Left ventricle myocardium inferior (tissue), 1 donor: ENCODE measurements at places on chromosomes 1 and 21.

DNA sequence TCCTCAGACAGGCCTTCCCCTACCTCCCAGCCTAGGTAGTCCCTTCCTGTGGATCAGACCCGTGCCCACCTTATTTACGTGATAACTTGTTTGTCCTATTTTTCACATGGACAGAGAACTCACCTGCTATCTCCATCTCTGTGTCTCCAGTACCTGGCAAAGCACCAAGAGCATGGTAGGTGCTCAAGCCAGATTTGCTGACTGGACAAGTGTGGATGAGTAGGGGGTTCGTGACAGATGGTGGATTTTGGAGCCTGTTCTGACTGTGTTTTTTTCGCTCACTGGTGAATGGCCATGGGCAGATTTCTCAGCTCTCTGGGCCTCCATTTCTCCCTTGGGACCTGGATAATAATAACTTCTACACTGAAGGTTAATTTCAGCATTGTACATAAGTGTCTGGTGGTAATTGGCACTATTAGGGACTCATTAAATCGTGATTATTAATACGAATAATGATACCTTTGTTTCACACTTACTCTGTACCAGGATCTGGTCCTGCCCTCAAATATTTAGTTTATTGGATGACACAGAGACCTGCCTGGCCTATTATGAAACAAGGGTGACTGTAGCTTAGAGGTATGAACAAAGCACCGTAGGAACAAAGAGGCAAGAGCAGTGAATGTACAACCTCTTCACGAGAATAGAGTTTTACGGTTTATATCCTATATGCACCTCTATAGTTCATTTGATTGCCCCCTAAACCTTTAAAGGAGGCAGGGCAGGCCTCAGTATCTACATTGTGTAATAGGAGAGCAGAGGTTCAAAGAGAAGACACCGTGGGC lies 24.5 kb upstream of the SLC26A9 start:
- DNase-seq = no peak

DNA sequence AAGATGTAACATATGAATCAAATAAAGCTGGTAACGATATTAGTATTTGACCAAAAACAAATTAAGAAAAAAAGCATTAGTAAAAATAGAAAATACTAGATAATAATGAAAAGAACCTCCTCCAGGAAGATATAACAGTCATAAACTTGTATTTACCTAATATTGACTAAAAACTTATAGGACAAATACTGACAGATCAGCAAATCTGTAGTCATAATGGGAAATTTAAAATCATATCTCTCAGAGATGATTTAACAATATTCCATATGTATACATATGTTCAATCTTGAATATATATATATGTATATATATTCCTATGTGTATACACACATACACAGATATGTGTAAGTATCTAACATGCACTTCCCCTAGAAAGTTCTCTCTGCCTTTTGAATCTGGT lies 52.0 kb upstream of the FGGY start:
- no peak for DNase-seq

GRCh38 chr1:39394598-39394997 lies 96.8 kb upstream of the BMP8A start:
- no peak for DNase-seq

DNA sequence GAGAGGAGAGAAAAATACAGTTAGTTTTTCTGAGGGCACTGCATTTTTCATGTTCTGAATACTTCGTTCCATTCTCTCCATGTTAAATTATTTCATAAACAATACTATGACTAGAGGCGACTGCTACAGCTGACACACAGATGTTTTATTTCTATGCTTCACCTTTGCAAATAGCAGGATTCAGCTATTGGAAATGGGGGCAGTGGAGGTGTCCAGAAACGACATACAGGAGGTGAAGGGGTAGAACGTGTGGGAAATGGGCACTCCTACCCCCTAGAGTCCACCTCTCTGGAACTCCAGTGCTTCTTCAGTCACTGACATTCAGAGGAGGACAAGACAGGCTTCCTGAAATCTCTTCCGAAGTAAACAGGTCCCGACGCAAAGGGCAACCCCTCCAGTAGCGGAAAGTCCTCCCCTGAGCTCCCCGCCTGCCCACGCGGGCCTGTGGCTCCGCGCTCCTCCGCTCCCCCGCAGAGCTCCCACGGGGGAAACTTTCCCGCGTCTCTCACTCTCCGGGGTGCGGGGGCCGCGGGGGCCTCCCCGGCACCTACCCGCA lies 480 bp downstream of the DPYD start:
- DNase-seq = no peak

GRCh38 chr1:10612436-10613160 lies 137.8 kb downstream of the PEX14 start:
- DNase-seq = no peak

- DNase-seq = no peak
These were observed 7.5 kb downstream of the OTUD3 start for GRCh38 chr1:19889656-19890055.

- no peak for DNase-seq
These were observed 98.1 kb upstream of the IGSF21 start for GRCh38 chr1:18009478-18009961.

- no peak for DNase-seq
These were observed 7.4 kb downstream of the IRF2BP2 start for GRCh38 chr1:234602334-234603220.

- no peak for DNase-seq
These were observed 19.9 kb upstream of the PRELP start for GRCh38 chr1:203455706-203456105.

GRCh38 chr21:42702720-42703119 lies 49.3 kb downstream of the PDE9A start:
- DNase-seq = no peak

DNA sequence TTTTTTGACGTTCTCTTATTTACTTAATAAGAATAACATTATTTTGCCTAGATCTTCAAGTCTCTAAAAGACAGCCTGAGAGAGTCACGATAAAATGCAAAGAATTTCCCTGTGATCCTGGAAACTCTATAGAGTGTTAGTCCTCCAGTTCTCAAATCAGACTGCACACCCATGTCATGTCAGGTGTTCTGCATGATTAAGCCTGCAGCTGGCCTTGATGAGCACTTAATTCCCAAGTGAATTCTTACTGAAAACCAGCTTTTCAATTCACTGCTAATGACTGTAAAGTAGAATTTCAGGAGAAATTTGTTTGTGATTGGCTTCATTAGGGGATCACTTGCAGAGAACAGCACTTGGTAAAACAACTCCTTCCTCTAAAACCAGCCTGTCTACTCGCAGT lies 41.9 kb downstream of the CHML start:
- no peak for DNase-seq

DNA sequence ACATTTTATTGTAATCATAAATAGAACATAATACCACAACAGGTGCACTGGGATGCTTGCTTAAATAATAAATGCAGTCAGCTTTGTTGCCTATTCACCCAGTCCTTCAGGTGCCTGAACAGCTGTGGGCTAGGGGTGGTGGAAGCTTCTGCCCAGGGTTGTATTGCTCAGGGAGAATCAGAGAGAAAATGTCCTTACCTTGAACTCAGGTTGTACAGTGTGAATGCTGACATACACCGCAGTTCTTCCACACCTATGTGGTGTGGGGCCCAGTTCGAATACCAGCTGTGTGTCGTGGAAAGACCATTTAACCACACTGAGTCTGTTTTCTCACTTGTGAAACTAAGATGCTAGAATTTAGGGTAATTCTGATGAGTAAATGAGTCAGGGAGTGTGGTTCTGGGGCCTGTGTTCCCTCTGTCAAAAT lies 115.7 kb upstream of the ATP1A1 start:
- DNase-seq = no peak

DNA sequence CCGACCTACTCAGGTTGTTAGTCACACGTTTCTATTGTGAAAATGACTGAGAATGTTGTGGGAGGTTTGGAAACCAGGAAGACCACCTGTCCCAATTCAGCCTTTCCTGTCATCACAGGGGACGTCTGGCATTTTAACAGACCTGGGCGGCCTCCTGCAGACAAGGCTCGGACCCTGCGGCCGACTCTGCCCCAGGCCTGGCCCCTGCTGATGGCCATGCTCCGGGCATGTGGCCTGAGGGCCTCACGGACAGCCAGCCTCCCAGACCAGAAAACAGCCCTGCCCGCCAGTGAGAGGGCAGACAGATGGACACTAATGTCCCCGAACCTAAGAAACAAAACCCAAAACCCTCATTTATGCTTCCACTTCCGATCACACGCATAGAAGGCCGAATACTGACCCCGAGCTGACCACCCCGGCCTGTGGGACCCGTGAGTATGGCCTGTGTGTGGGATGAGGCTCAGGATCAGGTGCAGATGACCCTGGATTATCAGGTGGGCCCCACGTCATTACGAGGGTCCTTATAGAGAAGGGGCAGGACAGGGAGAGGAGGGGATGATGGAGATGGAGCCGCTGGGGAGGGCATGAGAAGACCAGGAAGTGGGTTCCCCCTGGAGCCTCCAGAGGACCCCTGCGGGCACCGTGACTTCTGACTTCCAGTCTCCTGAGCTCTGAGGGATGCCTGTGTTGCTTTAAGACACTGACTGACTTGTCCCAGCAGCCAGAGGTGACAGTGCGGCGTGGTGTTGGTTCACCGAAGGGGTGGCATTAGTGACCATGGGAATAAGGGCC lies 9.6 kb downstream of the COL18A1 start:
- DNase-seq = peak; percentile 11

- DNase-seq = peak; percentile 56
These were observed 84.6 kb downstream of the LAMC2 start for GRCh38 chr1:183270541-183271141.

- DNase-seq = no peak
These were observed 4.2 kb upstream of the NLRP3 start for GRCh38 chr1:247411621-247412327.

DNA sequence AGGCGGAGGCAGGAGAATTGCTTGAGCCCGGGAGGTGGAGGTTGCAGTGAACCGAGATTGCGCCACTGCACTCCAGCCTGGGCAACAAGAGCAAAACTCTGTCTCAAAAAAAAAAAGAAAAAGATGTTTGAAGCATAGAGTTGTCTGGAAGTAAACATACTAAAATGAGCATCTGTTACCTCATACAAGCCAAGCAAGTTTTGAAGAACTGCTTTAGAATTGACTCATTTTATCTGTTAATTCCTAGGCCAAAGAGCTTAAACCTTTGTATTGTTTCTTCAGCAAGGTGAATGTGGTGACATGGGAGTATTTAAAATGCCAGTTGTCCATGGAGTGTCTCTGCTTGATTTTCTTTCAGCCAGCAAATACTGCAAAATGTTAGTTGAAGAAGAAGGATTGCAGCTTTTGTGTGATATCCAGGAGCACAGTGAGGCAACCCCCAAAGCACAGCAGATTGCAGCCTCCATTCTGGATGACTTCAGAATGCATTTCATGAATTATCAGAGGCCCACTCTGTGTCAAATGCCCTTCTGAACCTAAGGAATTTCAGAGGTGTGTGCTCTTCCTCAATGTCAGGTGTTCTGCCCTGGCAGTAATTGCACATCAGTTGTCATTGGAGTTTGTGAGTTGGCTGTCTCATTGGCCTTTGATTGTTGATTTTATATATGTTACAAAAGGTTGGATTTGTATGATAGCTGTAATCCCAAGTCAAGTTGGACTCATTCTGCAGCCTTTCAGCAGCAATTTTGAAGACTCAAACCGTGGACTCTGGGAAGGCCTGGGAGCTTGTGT lies 28.9 kb downstream of the ECHDC2 start:
- no peak for DNase-seq

- no peak for DNase-seq
These were observed 40.2 kb downstream of the TOMM20 start for GRCh38 chr1:235088430-235088829.

DNA sequence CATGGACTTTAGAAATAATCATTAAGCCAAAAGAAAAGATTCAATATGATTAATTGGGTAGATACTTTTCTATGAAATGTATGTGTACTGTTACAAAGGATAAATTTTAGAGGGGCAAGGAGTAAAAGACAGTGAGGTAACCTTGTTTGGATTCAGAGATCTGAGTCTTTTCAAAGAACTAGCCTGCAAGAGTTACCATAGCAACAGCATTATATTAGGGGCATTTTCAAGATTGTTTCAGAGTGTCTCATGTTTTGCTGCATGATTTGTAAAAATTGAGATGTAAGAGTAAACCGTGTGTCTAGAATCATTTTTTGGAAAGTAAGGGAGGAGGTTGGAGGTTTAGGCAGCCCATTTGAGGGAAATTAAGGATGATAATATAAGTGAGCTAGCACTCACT lies 70.6 kb upstream of the KIAA1614 start:
- no peak for DNase-seq

GRCh38 chr1:110945626-110946025 lies 18.1 kb downstream of the LRIF1 start:
- no peak for DNase-seq

GRCh38 chr1:232987774-232988140 lies 37.3 kb downstream of the NTPCR start:
- no peak for DNase-seq

- DNase-seq = no peak
These were observed 6.5 kb upstream of the GUCA2A start for GRCh38 chr1:42170779-42171621.

GRCh38 chr1:58572690-58573089 lies 4.4 kb downstream of the TACSTD2 start:
- no peak for DNase-seq

DNA sequence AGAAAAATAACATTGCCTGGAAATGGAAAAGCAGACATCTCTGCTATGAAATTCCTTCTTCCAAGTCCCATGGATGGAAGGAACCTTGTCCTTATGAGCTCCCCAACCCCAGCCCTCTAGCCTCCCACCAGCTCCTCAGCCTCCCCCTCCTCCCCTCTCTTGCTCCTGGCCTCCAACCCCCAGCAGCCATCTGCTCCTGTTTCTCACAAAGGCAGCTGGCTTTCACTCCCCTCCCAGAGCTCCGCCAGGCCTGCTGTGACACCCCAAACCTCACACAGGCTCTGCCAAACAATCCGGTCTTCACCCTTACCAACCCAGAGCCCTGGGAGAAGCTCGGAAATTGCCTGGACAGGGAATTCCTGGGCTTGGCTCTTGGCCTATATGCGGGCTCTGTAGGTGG lies 69.2 kb downstream of the KLHDC7A start:
- no peak for DNase-seq

- DNase-seq = no peak
These were observed 83.1 kb upstream of the SOD1 start for GRCh38 chr21:31576428-31576827.

- no peak for DNase-seq
These were observed 3.0 kb downstream of the YOD1 start for GRCh38 chr1:207048041-207048440.

DNA sequence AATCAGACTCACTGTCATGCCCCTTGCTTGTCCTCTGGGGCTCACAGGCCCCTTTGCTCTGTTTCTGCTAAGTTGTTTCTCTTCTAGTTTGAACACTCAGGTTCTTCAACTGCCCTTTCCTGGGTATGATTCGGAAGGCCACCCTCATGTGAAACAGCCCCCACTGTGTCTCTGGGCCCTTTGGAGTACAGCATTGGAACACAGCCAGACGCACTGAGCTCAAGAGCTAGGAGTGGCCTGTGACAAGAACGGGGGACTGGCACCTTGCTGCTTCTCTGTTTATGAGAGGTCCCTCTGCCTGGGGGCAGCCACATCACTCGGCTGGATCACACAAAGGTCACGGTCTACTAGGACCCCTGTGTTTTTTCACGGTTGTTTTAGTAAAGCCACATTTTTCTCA lies 114.4 kb upstream of the ZC3H12A start:
- no peak for DNase-seq
